AG10803 (cell line): ENCODE measurements at places on chromosomes 16 and 17.

DNA sequence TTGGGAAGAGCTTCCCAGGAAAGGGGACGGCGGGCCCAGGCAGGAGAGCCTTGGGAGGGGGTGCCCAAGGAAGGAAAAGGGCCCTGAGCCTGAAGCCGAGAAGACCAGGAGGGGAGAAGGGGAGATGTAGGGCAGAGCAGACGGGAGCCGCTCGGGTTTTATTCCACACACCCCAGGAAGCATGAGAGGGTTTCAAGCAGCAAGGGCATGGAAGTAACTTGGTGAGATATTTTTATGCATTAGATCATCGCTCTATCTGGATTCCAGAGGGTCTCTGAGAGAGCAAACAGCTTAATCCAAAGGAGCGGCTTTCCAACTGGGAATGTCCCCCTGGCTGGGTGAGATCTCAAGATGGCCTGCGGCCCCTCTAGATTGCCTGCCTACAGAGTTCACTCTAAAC, 171.0 kb downstream of the IRX3 start:
- no peak for DNase-seq

DNA sequence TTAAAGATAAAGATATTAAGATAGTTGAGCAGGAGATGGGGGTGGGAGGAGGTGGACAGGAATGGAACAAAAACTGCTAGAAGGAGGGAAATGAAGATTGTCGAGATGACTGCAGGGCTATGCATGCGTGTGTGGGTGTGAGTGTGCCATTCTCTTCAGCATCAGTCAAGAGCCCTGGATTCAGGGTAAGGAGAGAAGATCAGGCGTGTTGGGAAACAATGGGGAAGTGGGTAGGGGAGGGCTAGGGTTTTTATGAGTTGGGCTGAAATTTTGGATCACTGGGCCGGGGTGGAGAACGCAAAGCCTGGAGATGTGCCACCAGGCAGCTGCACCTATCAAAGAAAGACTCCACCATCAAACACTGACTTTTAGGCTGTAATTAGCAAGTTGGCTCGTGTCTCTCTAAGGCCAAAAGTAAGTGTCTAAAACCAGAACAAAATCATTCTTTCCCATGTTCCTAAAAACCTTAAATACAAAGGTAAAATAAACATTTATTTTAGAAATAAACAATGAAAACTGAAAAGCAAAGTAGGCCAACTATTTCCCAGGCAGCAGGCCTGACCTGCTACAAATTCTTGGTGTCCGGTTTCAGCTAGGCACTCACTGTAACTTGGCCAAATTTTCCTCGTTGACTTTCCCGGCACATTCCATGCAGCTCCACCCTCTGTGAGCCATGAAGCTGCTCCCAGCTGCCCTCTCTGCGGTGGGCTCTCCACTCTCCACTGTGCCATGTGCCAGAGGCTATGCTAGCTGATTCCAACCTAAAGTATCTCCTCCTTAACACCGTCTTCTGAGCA, 4.2 kb downstream of the CDRT4 start:
- peak; percentile 87 for DNase-seq

GRCh38 chr17:55746466-55746865, 4.4 kb upstream of the PCTP start:
- DNase-seq, result no peak

DNA sequence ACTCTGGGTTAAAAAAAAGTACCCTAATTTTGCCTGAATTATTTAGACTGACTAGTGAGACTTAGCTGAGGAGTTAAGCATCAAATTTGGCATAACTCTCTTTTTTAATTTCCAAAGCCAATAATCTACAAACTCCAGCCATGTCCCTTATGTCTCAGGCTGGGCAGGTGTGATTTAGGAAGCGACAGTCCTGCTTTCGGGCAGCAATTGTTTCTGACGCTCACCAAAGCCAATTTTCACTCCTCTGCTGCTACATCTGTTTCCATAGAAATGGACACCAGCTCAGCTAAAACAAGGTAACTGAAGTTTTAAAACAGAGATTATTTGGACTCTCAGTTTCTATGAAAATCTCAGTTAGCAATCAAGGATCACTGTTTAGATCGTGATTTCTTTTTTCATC, 338.7 kb downstream of the ABCC12 start:
- no peak for DNase-seq

DNA sequence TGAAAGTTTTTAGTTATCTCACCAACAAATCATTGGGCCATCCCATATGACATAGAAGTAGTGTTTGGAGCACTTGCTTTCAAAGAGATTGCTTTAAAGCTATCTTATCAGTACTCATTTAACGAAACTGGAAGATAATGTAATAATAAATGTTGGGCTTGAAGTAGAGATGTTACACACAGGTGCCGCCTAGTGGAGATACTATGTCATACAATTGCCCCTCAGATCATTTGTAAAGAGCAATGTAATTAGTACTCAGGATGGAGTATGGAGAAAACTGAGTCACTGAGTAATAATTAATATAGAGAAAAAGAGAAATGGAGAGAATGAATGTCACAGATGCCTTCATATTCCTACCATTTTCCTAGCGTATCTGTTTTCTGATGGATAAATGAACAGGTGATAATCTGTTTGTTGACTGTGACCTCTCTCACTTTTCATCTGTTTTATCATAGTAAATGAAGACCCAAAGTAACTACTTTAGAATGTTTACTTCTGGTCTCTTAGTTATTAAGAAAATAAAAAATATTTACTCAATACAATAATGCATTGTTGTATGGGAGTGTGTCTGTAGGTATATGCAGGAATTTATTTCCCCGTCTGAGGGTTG, 80.4 kb downstream of the EFCAB5 start:
- peak; percentile 47 for DNase-seq

GRCh38 chr17:80827646-80828643, 163.7 kb upstream of the CHMP6 start:
- DNase-seq, result no peak

DNA sequence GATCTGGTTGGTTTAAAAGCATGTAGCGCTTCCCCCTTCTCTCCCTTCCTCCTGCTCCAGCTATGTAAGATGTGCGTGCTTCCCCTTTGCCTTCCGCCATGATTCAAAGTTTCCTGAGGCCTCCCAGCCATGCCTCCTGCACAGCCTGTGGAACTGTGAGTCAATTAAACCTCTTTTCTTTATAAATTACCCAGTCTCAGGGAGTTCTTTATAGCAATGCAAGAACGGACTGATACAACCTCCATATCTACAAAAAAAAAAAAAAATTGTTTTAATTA, 16.6 kb upstream of the PDXDC1 start:
- no peak for DNase-seq

DNA sequence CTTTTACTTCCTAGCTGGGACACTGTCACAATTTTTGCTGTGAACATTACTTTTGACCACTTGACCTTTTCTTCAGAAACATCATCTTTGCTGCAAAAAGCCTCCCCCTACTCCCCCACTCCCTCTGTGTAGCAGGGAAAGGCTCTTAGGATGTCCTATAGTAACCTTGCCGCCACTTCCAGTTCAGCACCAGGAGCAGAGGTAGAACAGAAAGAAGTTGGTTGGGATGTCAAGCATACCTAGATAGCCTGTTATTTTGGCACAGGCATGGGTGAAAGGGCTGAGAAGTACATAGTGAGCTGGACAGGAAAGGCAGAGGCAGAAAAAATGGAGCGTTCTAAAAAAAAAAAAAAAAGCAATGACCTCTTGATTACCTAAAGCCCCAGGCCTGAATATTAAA, 31.3 kb downstream of the SMIM36 start:
- no peak for DNase-seq

DNA sequence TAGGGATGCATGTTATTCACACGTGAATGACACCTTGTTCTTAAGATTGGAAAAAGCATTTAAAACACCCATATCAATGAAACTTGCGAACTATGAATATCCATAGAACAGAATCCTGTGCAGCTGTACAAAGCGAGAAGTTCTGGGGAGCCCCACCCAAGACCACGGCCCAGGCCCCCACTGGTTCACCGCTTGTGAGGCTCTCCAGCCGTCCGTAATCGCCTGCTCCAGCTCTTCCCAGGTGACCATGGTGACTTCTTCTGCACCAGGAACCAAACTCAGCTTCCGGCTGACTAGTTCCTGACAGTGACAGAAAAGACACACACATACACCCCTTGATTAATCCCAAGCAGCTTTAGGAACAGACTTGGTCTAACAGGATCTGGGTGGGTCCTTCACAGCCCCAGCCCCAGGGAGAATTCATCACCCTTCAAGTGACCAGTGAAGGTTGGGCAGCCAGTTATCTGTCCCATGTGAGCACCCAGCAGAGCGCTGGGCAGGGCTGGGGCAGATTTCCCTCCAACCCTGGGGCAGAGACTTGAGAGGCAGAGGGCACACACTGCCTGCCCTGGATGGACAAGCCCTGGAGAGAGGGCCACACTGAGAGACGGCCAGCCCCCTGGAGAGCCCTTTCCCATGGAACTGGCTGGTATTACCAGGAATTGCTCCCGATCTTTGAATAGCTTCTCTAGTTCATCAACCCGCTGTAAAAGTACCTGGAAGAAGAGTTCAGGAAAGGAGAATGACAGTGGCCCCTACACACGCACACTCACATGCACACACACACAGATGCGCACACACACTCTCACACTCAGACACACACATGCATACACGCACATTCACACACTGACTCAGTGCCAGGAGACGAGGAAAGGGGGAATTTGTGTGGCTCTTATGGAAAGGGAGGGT, 3.6 kb downstream of the QRICH2 start:
- no peak for DNase-seq

DNA sequence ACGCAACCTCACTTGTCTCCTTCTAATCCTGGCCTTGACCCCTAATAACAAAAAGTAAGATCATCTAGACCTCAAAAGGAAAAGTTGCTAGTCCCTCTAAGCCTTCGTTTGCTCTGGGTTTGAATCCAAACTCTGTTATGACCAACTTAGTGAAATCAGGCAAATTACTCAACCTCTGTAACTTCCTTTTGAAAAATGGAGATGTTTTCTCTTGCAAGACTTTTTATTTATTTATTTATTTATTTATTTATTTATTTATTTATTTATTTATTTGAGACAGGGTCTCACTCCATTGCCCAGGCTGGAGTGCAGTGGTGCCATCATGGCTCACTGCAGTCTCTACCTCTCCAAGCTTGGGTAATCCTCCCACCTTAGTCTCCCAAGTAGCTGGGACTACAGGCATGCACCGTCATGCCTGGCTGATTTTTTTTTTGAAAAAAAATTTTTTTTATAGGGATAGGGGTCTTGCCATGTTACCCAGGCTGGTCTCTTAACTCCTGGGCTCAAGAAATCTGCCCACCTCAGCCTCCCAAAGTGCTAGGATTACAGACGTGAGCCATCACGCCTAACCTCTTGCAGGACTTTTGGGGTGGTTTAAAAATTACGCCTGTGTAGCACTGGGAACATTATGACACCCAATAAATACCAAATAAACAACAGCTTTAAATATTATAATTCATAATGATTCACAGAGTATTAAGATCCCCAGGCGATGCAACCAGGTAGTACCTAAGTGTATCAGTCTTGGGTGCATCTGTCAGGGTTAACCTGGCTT, 63.4 kb downstream of the PITPNC1 start:
- peak; percentile 27 for DNase-seq

DNA sequence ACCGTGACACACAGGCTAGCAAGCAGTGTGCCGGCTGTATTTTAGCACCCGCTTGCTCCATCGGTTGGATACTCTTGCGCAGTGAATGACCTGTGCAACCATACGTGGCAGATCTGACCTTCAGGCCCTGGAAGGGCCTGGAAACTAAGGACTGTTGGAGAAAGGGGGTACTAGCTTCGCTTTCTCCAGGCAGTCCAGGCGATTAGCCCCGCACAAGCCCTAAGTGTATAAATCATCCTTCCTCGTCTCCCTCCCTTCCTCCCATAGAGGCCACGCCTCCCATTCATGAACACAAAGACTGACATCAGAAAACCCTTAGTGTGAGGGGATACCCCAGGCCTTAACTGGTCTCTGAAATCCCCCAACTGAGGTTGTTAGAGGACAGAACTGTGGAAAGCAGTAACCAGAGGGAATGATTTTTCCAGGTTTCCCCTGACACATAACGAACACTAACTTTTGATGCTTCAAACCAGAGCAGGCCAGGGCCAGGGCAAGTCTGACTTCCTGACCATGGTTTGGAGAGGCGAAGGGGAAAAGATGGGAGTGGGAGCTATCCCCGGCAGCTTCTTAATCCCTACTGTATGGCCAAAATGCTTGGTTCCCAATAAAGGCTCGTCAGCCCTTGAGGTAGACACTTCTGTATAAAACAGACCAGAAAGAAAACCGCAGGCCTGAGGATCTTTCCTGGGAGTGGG, 1.4 kb upstream of the DYNLL2 start:
- DNase-seq, result no peak

DNA sequence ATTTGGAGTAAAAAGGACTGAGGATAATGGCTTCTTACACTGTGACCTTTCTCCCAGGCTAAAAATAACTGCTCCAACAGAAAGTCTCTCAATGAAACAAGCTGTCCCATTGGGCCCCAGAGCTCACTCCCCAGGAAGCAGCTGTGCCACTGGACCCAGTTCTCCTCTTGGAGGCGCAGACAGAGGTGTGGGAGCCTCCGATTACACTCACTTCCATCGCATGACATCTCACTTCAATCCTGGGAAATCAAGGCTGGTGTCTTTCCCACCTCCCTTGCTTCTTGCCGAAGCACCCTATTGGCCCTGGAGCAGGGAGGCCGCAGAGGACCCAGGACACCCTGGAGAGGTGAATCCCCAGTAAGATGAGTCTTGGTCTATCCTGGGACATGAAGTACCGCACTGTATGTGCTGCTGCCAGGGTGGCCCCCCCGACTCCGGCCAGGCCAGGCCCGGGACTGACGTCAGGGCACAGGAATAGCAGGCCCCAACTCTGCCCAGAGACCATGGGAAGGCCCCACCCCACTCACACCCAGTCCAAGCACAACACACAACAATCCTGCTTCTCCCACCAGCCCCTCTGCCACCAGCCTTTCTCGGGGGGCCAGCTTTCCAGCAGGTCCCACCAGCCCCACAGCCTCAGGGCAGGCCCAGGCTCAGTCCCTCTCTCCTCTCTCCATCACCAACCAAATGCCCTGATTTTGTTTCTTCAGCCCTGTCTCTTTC, 29.5 kb downstream of the SRL start:
- no peak for DNase-seq

- no peak for DNase-seq
These were observed 2032.8 kb downstream of the TP53TG3F start for GRCh38 chr16:35492225-35492624.

DNA sequence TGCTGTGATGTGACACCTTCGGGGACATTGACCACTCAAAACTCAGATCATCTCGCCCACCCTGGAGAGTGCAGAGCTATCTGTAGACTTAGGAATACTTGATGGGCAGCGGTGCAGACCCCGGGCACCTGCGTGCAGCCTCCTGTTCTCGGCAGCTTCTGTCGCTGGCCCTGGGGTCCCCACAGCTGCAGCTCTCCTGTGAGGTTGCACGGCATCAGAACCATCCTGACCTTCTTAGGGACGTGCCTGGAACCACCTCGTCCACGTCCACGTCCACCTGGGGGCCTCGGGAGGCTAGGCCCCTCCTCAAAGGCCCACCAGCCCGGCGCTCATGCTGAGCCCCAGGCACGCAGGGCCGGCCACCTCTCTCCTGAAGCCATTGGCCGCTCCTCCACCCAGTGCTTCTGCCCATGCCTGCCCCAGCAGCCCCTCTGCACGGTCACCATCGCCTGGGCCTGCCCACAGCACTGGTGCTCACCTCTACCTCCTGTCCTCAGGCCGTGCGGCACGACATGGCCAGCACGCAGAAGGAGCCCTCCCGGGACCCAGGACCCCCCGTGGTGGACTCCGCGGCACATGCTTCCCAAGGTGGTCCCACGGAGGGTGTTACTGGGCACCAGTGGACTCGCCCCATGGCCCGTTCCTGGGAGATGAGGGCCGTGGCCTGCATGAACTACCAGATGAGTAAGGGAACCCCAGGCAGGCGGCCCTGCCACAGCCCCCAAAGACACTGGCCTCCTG, 2.3 kb upstream of the WFIKKN1 start:
- DNase-seq, result no peak
